Substantia nigra (tissue), 51 donors: ENCODE measurements at places on chromosomes 1 and 21.

- DNase-seq, result no peak
These were observed 111.1 kb downstream of the CASZ1 start for GRCh38 chr1:10685196-10685807.

GRCh38 chr1:87215592-87215991 lies 113.1 kb upstream of the LMO4 start:
- DNase-seq, result no peak

- DNase-seq, result no peak
These were observed 784 bp upstream of the KCND3 start for GRCh38 chr1:111990026-111990877.

GRCh38 chr21:41731081-41731480 lies 35.8 kb downstream of the RIPK4 start:
- no peak for DNase-seq

GRCh38 chr1:169260478-169261151 lies 107.0 kb downstream of the NME7 start:
- no peak for DNase-seq

DNA sequence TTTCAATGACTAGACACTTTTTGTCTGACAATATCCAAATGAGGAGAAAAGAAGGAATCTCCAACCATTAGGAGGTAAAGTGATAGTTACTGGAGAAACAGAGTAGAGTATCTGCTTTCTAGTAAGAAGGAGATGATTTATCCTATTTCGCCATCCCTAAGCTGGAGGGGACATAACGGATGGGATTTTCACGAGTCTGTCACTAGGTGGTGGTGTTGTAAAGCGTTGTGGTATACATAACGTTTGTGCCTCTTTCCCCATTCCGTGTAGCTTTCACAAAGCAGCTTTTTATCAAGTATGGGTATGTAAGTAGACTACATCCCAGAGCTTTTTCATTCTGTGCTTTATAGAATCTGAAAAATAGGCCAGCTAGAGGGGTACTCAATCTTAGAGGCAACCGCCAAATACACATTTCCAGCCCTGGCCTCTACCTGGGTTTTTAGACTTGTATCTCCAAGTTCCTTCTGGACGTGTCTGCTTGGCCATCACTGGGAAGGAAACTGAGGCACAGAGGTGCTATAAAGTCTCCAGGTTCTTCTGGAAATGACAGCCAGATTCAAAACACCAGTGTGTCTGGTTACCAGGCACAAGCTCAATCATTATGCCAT lies 33.3 kb upstream of the FAM3B start:
- no peak for DNase-seq

DNA sequence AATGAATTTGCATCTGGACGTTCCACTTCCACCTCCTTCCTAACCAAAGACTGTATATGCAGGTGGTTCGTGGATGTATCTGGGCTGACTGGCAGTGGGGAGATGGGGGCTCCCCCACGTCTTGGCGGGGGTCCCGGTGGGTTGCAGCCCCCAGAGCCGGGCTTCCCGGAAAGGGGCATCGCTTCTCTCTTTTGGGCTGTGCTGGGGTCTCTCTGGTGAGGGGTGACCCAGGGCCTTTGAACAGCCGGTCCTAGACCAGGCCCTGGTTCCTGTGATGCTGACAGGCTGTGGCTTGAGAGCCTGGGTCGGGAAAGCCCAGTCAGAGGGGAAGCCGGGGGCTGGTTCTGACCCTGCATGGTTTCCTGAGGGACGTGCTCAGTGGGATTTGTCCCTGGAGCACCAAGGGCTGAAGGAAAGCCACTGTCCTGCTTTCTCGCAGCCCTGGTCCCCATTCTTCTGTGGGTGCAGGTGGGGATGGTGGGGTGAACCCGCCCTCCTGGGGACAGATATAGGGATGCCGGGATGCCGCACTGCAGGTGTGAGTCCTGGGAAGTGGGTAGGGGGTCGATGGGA lies 29.8 kb downstream of the COL18A1 start:
- no peak for DNase-seq

GRCh38 chr1:8461351-8462110 lies 143.6 kb downstream of the SLC45A1 start:
- DNase-seq, result no peak
